ENCODE measurements at places on chromosomes 7 and 10.

GRCh38 chr7:150564006-150564405, 3.2 kb upstream of the GIMAP4 start:
- no peak for DNase-seq

- peak; percentile 70 for DNase-seq
Observed at GRCh38 chr10:68156373-68157185, 47.3 kb downstream of the MYPN start.

DNA sequence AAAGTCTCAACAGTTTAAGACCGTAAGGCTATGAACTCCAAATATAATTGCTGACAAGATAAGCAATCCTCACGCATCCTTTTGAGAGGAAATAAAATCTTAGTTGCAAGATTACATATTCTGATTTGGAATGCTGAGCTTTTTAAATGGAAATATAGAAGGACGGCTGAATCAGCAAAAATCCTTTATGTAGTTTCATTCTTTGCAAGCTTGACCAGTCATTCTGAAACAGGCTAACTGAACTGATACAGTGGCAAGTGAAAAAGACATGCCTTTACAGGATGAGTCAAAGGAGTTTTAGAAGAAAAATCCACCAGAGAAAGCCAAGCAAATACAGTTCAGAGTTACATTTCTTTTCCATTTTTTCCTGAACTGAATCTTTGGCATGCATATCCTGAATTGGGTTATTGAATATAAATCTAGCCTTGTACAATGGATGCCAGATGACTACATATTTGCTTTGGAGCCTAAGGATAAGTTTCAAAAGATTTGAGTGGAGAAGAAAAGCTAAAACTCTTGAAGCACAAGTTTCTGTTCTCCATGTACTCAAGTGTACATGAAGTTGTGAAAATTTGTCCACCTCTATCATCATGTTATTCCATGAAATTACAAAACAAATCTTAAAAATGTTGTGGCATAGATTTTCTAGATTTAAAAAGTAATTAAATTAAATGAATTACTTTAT, 4.4 kb downstream of the VIM start:
- DNase-seq, result no peak

GRCh38 chr10:93334901-93335327, 147.2 kb downstream of the MYOF start:
- DNase-seq, result no peak

- no peak for DNase-seq
Observed at GRCh38 chr7:70259502-70259901, 661.2 kb downstream of the AUTS2 start.

DNA sequence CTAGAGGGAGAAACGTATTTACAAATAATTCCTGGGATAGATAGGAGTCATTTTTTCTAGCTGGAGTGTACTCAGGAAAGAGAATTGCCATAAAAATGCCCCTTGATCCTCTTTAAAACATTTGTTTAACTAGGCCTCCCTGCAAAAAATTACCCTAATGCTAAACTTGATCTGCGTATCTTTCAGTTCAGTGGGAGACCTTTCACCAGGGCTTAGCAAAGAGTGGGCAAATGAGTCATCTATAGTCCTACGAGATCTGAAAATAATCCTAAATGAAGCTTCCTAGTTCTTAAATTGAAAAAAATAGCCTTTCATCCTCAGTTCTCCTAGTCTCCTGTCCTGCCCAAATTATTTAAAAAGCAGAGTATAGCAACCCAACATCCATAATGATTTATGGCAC, 198.6 kb upstream of the FRMD4A start:
- no peak for DNase-seq

GRCh38 chr7:43612599-43613589, 30.0 kb downstream of the STK17A start:
- no peak for DNase-seq

DNA sequence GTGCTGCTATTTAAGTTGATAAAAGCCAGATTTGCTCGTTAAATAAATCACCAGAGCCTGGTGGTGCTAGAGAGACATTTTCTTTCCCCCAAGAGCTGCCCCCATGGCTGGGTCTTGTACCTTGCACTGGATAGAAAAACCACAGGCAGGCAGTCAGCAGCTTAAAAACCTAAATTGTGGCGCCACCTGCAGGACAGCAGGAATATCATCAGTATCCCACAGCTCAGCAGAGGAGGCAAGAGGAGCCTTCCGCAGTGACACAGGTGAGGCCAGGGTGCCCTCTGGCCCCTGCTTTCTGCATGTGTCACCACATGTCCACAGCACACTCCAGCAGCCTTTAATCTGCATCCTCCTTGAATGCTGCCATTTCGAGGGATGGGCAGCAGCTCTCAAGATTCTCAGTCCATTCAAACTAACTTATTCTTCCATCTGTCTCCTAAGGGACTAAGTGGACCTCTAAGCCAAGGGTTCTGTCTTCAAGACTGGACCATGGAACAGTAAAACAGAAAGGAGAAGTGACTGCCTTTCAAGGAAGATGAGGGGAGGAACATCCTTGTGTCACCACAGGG, 4.5 kb upstream of the PLXNA4 start:
- peak; percentile 62 for DNase-seq

- no peak for DNase-seq
Observed at GRCh38 chr10:86815035-86815617, 58.7 kb downstream of the BMPR1A start.

DNA sequence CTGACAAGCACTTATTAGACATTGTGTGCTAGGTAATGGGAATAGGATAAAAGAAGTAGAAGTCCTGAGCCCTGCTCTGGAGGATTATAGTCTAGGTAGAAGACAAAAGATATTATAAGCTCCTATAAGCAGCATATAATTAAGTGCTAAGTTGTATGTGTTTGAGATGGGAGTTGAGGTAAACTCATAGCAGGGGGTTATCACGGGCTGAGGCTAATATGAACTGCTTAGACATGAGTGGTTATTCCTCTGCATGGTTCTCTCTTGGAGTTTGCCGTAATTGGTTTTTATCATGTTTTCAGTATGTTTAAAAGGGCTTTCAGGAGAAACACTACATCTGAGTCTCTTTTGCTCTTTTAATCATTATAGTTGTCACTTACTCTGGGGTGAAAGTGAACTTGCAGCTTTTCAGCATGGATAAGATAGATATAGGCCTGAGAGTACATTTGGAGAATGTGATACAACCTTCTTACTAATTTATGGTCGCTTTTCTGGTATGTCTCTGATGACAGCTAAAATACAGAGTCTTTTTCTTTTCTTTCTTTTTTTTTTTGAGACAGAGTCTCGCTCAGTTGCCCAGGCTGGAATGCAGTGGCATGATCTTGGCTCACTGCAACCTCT, 39.0 kb downstream of the SMNDC1 start:
- no peak for DNase-seq

- DNase-seq, result no peak
Observed at GRCh38 chr10:56349611-56350010, 11.4 kb downstream of the ZWINT start.

- DNase-seq, result no peak
Observed at GRCh38 chr10:21700474-21700873, 166.4 kb downstream of the MLLT10 start.

DNA sequence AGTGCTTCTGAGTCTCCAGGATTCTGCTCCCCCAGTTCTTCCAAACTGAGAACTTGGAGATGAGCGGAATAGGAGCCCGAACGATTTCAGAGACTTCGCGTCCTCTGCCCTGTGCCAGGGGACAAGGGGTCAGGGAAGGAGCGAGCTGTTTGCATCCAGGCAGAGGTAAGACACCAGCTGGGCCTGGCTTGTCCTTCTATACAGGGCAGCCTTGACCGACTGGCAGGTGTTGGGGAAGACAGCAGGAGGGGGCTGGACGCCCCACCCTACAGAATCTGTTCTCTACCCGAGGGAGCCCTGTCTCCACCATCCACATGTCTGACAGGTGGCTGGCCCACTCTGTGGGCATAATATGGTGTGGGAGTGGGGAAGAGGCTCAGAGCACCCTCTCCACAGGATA, 7.1 kb downstream of the SPOCK2 start:
- no peak for DNase-seq

DNA sequence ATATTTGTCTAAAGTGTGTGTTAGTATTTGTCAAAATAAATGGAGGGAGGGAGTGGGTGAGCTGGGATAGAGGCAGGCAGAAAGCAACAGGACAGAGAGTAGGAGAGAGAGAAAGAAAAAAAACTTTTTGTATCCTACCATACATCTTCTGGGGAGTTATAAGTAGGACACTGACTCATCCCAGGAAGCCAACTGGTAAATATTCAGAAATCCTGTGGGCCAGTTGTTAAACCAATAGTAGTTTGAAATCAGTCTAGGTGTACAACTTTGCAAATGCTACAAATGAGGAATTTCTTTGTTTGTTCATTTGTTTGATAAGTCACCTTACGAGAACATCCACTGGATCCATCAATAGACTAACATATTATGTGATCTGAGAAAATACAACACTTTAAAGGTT, 980.9 kb downstream of the GATA3 start:
- DNase-seq, result no peak

DNA sequence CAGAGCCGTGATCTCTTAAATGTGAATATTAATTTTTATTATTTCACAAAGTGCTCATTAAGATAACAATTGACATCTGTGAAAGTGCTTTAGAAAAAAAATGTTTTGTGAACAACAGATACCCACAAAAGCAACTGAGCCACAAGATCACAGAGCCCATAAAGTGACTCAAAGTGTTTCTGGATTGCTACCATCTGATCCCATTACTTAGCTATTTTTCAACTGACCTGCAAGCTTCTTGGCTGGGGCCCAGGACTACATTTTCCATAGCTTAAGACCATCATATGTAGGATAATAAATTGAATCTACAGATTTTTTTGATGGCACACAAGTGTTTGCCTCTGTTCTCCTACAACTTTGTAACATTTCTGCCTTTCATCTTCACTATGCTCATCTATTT, 674.4 kb downstream of the PHTF2 start:
- no peak for DNase-seq

DNA sequence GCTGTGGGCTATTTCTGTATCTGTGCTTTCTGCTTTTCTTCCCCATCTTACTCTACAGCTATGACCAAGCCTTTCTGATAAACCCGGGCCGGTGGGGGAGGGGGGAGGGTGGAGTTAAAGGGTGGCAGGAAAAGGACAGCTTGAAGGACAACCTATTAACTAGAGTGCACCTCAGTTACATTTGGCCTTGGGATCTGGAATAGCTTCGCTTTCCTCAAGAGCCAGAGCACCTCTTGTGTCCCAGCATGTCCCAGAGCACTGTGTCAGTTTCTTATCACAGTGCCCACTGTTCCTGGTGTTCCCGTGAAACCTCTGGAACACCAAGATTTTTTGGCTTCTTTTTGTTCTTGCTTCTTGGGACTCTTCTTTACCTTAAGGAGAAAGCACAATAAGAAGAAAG, 160.6 kb downstream of the NSUN6 start:
- no peak for DNase-seq

- DNase-seq, result no peak
Observed at GRCh38 chr10:112809736-112810135, 140.3 kb upstream of the TCF7L2 start.

DNA sequence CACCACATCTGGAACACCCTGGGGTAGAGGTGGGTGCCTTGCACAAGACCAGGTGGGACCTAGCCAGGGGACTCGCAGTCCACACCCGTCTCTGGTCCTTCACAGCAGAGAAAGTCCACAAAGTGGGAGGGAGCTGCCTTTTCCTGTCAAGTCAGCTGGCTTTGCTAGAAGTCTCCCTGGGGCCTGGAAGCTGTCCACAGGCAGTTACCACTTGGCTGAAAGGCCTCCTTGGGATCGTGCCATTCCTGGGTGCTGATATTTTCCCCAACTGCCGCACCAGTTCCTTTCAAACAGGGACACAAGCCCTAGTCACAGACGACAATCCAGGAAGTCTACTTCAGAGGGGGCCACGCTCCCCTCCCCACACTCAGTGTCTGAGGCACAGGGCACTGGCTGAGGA, 75.4 kb downstream of the AFAP1L2 start:
- DNase-seq, result no peak

GRCh38 chr10:27496137-27496536, 8.0 kb upstream of the RAB18 start:
- no peak for DNase-seq

GRCh38 chr7:17854261-17855047, 85.8 kb downstream of the SNX13 start:
- DNase-seq, result no peak

GRCh38 chr10:76618641-76619040, 1019.0 kb downstream of the KCNMA1 start:
- no peak for DNase-seq

DNA sequence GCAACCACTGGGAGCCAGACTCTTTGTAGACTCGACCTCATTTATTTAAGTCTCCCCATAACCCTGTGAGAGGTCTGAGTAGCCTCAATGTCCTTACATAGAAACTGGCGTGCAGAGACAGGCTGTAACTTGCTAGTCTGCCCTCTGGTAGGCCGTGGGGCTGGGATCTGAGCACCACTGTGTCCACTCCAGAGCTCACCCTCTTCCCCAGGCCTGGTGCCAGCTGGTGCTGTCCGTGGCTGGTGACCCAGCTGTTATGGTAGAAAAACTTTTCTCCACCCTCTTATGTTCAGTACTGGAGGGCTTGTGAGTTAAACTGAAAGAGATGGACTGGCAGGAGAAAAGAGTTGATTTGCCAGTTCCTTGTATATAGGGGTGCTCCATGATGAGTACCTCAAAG, 41.9 kb downstream of the ADAMTS14 start:
- DNase-seq, result no peak

DNA sequence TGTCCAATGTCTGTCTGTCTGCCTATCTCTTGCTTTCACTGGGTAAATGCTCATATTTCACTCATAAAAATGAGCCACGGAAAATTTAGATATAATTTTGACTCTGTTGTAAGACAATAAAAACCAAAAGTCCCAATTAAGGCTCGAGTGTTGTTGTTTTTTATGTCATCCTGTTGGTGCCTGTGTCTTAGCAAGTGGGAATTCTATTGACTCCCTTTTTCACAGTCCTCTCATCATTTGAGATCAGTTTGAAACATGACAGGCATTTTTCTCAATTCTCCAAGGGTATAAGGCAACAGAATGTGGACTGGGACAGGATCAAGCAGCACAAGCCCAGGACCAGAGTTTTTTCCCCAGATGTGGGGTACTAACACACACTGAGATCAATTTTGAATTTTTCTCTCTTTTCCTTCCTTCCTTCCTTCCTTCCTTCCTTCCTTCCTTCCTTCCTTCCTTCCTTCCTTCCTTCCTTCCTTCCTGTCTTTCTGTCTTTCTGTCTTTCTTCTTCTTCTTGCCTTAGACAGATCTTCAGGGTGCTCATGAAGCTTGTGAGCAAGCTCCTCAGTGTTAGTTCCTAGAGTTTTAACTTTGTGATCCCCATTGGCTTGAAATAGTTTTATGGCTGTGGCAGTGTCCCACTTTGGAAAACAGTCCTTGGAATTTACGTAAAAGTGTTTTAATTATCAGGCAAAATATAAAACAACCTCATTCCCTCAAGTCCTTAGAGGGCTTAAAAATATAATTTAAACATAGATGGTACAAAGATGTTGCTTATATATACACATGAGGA, 3.2 kb upstream of the NEUROD6 start:
- DNase-seq, result no peak

- no peak for DNase-seq
Observed at GRCh38 chr7:81014266-81014665, 95.4 kb upstream of the SEMA3C start.

Data from activated CD4-positive, alpha-beta T cell treated with anti-CD3 and anti-CD28 coated beads for 4 hours (primary cell).